ENCODE measurements at places on chromosomes 7 and 10.

DNA sequence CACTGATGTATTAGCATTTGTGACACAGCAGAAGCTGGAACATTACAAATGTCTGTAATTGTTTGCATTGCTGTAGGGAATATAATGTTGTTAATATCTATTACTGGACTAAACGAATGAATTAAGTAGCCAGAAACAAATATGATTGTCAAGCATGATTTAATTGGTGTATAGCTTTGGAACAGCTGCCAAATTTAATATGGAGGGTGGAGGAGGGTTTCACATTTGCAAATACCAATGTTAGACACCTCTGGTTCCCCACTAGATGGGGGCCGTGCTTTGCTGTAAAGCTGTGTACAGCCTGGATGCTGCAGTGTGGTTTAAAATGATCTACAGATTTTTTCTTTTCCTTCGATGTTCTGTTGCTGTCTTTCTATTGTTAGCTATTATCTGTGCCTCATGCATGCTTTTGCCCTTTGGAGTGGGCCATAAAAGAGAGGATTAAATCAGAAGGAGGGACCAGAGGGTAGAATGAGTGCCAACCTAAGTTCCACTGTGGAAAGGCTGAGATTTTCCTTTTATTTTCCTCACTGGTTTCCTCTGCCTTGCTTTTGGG lies 23.1 kb downstream of the DNAJB9 start:
- no peak for DNase-seq

- DNase-seq, result no peak
These were observed 92.4 kb downstream of the ARID5B start for GRCh38 chr10:61993711-61994401.

DNA sequence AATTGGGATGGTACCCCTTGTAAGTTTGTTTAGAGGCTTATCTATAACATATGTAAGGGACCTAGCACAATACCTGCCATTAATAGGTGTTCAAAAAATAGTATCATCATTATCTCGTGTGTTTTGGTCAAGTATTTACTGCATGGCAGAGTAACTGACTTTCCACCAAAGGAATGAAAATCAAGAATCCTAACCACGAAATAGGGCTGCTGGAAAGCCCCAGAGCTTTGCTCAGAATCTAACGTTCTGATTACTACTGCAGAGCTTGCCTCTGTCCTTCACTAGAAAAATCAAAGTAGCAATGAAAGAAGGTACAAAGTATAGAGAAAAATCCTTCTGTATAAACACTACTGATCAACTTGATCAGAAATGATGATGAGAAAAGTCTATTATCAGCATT lies 34.9 kb downstream of the DCLRE1C start:
- no peak for DNase-seq

- DNase-seq, result no peak
These were observed 299.8 kb upstream of the NEBL start for GRCh38 chr10:21196822-21197395.

GRCh38 chr10:31697271-31698180 lies 231.1 kb downstream of the ARHGAP12 start:
- DNase-seq, result peak; percentile 88

Data from stromal cell of bone marrow (primary cell).